Neural progenitor cell (in vitro differentiated cells): ENCODE measurements at places on chromosomes 6 and 20. TPM values are rescaled to one million over a fixed set of nuclear protein-coding genes. Genes with fewer than 3 reads are reported as not detected.
A peak's percentile ranks its signal among the peaks of the same experiment; 100 is the strongest.

The C20orf144 gene
- total RNA-seq = 0.53 TPM in 1 of 2 replicates, not detected in the other

The PSMB8 gene
- 2.0 and 2.2 TPM in 2 replicates for total RNA-seq

The MLIP gene
- total RNA-seq = not detected in 2 replicates

The DZANK1 gene
- total RNA-seq = 5.3 and 8.3 TPM in 2 replicates

The CAP2 gene
- total RNA-seq = 18.4 and 27.4 TPM in 2 replicates

The DBNDD2 gene
- total RNA-seq = 10.2 and 15.1 TPM in 2 replicates

The TGM6 gene
- total RNA-seq = not detected in 2 replicates

The NKX2-2 gene
- total RNA-seq = not detected in 2 replicates

The SYNDIG1 gene
- 1.0 and 4.7 TPM in 2 replicates for total RNA-seq

The PGBD1 gene
- total RNA-seq = 13.6 and 13.8 TPM in 2 replicates

- DNase-seq = no peak
Measured at GRCh38 chr20:5141615-5142014, 14.8 kb downstream of the CDS2 start.

DNA sequence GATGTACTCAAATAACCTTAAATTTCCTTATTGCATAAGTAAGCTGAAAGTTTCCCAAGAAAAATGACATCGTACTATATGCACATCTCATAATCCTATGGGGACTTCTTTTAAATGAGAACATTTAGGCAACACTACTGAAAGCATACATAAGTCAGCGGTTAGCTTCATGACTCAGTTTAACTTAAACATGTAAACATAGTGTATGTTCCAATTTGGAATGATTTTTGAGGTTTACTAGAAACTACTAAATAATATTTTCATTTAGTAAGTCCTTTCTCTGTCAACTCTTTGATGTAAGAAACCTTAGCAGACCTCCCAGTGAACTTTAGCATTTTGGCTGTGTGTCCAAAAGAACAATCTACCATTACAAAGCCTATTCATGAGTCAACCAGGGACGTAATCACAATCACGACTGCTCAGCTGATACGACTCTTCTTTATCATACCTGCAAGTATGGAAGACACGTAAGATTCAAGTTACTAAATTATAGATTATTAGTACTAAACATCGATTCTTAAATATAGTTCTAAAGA, 19.3 kb downstream of the HIVEP2 start:
- no peak for DNase-seq

DNA sequence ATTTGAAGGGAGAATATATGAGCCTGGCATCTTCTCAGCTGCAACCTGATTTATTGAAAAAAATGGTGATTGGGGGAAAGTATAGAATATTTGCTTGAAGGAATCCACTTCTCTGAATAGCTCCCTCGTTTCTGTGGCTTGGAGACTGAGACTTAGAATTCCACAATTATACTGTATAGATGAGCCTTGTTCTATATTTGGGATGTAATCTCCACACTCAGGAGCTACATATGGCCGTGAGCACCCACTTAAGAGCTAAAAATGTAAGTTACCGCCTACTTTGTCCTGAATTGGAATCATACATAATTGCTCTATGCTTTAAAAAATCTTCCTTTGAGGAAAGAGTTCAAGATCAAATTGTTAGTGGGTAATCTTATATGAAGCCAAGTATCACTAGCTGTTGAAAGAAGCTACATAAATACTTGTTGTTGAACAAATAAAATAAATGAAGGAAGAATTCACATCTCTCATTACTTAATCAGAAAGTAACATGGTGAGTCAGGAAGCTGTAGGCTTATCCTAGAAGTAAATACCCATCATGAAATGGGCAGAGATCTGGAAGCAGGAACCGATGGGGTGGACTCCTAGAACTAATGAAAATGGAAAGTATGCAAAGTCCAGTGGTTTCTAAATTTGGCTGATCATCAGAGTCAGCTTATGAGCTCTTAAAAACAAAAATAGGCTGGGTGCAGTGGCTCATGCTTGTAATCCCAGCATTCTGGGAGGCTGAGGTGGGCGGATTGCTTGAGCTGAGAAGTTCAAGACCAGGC, 254.3 kb downstream of the SOX4 start:
- DNase-seq = no peak

- no peak for DNase-seq
Measured at GRCh38 chr6:31379850-31380249, 22.9 kb upstream of the HLA-B start.

DNA sequence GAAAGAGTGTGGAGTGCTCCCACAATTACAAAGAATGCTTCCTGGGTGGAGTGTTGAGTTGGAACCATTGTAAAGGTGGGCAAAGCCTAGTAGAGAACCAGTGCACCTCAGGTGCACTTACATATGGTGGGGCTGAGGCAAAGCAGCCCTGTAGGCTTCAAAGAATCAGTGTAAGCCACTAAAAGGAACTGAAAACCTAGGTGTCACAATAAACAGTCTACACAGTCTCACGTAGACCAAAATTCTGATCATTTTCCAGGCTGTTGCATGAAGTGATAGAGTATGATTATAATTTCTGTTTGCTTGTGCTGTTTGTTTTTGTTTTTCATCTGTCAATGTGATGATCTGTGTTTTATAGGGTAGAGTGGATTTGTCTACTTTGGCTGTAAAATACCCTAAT, 2.8 kb downstream of the ABT1 start:
- no peak for DNase-seq

- no peak for DNase-seq
Measured at GRCh38 chr6:130367767-130368166, 1.9 kb downstream of the TMEM200A start.

DNA sequence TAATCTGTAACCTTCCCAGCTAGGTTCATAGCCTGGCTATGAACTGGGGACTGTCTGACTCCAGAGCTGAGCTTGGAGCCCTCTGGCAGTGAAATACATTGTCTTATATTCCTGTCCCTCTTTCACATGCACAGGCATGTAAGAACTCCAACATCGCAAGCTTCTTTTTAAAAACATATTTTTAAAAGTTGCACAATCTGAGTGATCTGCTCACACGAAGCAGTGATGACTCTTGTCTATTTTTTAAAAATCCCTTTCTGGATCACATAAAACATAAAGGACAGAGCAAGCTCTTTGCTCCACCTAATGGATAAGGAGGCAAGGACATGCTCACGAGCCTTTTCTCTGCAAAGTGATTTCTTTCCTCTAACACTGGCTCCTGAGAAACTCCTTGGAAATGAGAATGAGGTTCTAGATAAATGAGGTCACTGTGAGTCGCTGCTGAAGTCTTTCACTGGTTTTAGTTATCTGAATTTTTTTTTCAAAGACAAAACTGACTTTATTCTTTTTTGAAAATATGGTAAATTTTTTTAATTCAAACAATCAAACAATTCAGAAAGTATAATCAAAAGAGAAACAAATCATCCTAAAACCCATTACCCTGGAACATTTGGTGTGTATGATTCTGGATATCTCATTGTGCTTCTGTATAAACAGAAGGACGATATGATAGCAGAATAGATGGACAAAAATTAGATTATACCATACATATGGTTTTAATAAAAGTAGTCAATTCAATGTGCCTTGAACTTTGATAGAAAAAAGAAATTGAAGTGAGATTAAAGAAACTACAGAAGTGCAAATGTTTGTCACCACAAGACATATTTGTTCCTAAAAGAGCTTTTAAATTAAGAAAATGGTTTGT, 30.8 kb downstream of the IL20RA start:
- DNase-seq = peak; percentile 44

GRCh38 chr6:136654086-136654485, 103.9 kb upstream of the MAP7 start:
- DNase-seq = no peak

GRCh38 chr6:32970413-32971241, 2.2 kb downstream of the BRD2 start:
- peak; percentile 90 for DNase-seq

DNA sequence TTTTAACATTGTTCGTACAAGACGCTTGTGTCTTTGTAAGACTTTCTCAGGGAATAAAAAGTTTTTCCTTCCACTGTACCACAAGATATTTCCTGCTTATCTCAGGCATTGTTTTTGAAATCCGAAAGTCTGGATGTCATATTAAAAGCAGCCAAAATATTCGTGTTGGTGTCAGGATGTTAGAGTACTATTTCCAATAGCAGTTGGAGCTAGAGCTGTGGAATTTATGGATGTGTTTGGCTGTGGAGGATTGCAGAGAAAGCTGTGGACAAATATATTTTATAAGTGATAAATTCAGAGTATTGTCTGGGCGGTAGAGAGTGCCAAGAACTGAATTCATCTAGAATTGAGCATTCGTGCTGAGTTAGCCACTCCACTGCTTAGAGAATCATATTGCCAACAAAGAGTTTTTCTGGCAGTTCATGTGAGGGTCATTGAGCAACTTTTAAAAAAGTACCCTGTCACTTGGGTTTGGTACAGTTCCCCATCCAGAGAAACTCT, 57.7 kb downstream of the ZDHHC14 start:
- no peak for DNase-seq

GRCh38 chr6:14641423-14642135, 524.0 kb downstream of the CD83 start:
- DNase-seq = peak; percentile 43

- peak; percentile 55 for DNase-seq
Measured at GRCh38 chr20:63580796-63581461, 6.9 kb upstream of the HELZ2 start.

- DNase-seq = no peak
Measured at GRCh38 chr6:116402108-116402937, 31.6 kb downstream of the DSE start.

GRCh38 chr20:49615401-49616153, 47.6 kb upstream of the PTGIS start:
- no peak for DNase-seq

DNA sequence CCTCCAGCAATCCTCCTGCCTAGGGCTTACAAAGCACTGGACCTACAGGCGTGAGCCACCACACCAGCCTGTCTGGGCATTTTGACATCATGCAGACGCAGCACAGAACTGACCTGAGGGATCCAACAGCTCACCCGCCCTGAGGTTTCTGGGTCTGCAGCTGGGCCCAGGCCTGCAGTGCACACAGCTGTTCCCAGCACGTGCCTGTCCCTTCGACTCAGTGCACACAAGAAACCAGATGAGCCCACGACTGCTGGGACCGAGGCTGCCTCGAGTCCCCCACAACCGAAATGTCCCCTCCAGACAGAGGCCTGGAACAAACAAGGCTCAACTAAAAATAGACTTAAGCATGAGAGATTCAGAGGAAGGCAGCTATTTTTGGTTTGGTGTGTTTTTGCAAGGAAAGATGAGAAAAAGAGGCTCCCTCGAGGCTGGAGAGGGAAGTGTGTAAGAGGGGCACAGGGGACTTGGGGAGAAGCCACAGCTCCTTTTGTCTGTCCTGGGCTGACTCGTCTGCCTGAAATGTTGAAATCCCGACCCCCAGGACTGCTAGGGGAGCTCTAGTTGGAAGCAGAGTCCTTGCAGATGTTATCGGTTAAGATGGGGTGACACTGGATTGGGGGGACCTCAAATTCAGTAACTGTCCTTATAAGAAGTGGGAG, 66.3 kb downstream of the YTHDF1 start:
- DNase-seq = no peak

GRCh38 chr6:99501762-99502161, 13.5 kb downstream of the USP45 start:
- DNase-seq = no peak

GRCh38 chr20:46215913-46216707, 92.2 kb downstream of the CDH22 start:
- peak; percentile 87 for DNase-seq

DNA sequence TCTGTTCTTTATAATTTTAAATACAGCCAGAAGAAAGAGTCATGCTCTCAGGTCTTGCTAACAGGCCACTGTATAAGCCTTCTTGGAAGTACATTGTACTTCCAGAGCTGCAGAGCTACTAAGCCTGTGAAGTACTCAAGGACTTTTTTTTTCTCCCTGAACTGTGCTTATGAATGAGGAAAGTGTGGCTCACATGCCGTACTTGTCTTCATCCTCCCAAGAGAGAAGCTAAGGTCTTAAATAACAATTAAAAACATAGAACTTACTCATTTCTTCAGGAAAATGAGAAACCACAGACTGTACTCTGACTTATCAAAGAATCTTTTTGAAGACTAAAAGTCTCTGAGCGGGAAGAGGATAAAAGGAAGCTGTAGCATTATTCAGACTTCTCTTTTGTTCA, 218.3 kb downstream of the HTR1B start:
- no peak for DNase-seq

DNA sequence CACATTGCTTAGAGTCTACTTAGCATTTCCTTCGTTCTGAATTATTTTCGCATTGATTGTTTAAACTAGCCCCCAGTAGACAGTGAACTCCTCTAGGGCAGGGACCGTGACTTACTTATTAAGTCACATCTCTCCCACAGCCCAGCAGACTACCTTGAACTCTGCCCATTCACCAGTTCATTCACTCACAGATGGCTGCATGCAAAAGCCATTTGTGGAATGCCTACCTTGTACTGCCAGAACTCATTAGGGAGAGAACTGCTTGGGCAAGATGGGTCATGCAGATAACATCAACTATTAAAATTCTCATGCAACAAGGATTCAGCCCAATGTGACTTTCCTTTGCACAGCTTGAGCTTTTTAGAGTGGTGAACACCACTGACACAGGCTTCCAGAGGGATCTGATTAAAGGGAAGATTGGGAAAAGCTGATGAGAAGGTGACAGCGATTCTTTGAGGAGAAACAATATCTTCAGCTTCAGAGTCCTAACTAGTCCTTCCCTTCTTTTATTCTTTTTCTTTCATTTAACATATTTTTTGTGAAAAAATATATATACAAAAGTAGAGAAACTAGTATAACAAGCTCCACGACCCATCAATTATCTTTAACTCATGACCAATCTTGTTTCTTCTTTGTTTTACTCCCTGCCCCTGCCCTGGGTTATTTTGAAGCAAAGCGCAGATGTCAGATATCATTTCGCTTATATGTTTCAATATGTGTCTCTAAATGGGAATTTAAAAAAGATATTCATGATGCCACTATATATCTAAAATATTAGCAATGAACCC, 273.9 kb downstream of the CDC5L start:
- DNase-seq = no peak

DNA sequence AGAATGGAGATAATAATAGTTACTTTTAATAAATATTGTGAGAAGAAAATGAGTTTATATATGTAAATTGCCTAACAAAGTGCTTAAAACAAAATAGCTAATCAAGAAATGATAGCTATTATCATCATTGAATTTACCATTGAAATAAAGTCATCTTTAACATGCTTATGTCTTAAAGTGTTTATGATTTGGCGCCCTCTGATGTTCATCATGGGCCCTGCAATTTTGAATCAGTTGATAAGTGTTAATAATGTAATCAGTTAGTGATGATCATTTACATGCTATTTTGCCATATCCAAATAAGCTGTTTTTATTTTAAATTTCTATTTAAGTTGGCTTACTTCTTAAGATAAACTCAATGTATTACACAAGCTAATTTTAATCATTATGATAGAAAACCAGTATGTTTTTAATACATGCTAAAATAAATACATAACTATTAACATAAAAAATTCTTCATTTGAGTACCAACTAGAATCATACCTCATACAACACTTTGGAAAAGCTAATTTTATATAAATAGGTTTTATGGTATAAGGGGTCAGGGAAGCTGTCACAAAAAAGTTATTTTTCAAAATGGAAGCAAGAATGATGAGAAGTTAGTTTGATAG, 39.2 kb upstream of the TPD52L1 start:
- peak; percentile 43 for DNase-seq

GRCh38 chr6:46863791-46864190, 57.9 kb downstream of the ADGRF5 start:
- DNase-seq = no peak
